ENCODE measurements at places on chromosomes 5 and 9.

GRCh38 chr5:37808945-37809344 lies 30.9 kb downstream of the GDNF start:
- no peaks in the 10 kb centered on the region for H3K27me3 ChIP-seq
- no peak for DNase-seq
- no peak overlapping the region for H3K27ac ChIP-seq
- H3K4me1 ChIP-seq = peaks cover 12% of the 10 kb centered on the region

GRCh38 chr5:639584-640213 lies 27.6 kb downstream of the CEP72 start:
- no peak overlapping the region for H3K27ac ChIP-seq
- no peak overlapping the region for H3K4me3 ChIP-seq
- no peaks in the 10 kb centered on the region for H3K4me1 ChIP-seq
- peaks cover 15% of the 10 kb centered on the region for H3K36me3 ChIP-seq
- no peak for DNase-seq

DNA sequence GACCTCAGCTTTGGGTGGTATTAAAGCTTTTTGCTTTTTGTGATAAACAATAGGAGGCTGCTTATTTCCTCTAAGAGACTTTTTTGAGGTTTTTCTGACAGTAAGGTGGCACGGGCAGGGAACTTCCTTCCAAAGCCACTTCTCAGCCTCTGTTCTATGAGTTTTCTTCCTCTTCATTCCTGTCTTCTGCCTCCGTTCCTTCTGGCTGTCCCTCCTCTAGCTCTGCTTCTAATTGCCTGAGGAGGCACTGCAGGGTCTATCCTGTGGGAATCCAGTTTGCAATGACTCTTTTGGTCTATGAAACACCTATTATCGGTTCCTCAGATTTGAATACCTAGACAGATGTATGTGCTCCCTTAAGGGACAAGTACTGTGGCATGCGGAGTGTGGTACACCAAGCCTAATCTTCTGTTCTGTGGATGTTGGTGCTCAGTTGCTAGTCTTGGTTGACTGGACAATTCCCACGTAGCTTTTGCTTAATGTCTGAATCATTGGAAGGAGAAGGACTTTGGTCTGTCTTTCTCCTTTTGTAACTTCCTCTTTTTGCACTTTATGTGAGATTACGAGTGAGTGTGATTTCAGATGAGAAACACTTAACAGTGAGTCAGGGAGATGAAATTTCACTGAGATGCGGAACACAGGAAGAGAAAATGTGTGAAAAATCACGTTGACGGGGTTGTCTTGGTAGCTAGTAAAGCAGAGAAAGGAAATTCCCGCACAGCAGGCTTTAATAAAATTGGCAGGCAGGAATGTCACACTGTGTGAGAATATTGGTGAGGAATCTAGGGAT lies 305.2 kb downstream of the EFNA5 start:
- H3K27me3 ChIP-seq = no peaks in the 10 kb centered on the region
- DNase-seq = peak; percentile 78
- H3K27ac ChIP-seq = no peak overlapping the region
- H3K36me3 ChIP-seq = no peaks in the 10 kb centered on the region

DNA sequence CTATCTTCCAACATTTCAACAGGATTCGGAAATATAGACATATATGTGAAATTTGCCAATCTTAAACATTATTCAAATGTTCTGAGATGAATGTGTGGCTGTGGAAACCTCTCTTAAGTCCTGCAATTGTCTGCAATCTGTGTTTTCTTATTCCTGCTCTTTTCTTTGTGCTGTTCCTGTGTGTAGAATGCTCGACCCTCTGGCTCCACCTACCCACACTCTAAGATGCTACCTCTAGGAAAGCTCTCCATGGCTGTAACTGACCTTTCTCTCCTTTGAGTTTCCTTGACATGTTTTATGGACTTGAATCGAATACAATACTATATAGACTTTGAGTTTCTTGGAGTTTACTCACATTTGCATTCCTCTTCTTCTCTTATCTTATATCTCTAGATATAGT lies 120.6 kb upstream of the ASTN2 start:
- H3K36me3 ChIP-seq = no peaks in the 10 kb centered on the region
- no peak overlapping the region for H3K27ac ChIP-seq
- H3K4me1 ChIP-seq = no peaks in the 10 kb centered on the region

- no peaks in the 10 kb centered on the region for H3K27me3 ChIP-seq
- H3K36me3 ChIP-seq = no peaks in the 10 kb centered on the region
- no peak overlapping the region for H3K27ac ChIP-seq
- no peaks in the 10 kb centered on the region for H3K4me1 ChIP-seq
These were observed 93.6 kb upstream of the TLE4 start for GRCh38 chr9:79477955-79478771.

Data from astrocyte (in vitro differentiated cells and primary cell).